ENCODE measurements at places on chromosomes 5 and 9.

DNA sequence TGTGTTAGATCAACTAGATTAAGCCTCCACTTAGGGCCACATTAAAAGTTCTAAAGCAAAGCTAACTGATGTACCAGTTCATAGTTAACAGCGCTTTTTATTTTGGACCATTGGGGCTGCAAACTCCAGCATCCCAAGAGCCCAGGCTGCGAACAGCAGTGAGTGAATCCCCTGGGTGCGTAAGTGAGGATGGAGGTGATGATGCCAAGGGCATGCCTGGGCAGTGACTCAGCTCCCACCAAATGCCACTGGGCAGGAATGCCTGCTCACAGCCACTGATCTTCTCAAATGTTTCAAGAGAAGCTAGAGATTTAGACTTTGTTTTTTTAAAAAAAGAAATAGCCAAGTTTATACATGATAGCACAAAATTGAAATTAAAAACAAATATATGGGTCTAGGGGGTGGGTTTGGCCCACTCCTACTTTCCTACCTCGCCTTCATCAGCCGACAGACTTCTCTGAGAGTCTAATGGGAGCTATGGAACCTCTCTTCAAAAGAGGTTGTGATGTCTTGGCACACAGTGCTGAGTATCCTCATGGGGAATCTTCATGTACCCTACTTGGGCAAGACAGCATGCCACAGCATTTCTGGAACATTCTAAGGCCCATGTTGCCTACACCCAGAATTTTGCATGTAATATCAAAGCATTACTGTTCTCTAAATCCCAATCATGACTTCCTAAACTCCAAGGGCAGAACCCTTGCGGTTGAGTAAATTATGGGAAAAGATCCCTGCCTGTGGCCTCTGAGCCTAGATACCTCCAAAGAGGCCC, 398.1 kb downstream of the EBF1 start:
- no peak for DNase-seq

DNA sequence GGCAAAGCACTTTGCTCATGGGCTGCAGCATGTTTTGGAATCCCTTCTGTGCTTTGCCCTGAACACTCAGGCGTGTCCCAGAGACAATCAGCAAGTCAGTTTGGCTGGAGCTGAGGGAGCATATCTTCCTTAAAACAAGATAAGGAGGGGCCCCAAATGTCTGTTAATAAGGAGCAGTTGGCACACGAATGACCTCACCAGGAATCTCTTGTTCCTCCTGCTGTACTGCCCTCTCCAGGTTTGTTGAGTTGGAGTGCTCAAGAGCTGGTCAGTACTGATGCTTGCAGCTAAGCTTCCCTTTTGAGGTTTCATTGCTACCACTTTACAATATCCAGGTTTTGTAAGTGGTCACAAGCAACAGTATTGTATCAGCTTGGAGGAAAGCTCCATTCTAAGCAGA, 101.3 kb upstream of the EGFLAM start:
- DNase-seq: no peak

DNA sequence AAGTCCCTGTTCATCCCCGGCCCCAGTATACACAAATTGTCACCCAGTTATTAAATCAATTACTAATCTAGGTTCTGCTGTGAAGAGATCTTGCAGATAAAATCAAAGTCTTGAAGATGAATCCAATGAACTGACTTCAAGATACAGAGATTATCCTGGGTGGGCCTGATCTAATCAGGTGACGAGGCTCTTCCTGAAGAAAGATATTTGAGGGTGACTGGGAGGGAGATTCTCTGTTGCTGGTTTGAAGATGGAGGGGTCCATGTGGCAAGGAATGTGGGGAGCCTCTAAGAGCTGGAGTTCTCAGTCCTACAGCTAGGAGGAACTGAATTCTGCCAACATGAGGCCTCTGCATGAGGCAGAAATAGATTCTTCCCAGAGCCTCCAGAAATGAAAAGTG, 36.1 kb upstream of the ICE1 start:
- DNase-seq: no peak

DNA sequence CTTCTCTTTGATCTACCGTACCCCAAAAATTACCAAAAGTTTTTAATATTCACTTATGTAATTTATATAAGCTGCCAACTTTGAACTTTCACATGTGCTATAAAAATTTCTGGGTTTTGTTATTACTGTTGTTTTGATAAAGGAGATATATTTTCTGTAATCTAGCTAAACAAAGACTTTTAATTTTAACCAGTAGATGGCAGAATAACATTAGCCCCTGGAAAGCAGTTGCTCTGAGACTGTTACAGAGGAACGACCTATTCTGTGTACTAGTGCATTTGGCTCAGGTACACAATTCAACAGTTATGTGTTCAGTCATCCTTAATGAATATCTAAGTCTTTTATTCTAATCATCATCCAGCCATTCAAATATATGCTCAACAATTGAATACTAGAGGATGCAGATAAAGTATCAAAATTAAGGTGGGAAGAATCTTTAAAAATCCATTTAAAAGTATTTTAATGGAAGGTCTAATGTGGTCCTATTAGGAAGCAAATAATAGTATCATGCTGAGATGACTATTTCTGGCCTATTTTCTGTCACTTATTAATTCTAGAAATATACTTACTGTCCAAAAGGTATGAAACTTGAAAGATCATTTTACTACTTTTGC, 8.6 kb downstream of the KLHL9 start:
- DNase-seq: peak; percentile 75

DNA sequence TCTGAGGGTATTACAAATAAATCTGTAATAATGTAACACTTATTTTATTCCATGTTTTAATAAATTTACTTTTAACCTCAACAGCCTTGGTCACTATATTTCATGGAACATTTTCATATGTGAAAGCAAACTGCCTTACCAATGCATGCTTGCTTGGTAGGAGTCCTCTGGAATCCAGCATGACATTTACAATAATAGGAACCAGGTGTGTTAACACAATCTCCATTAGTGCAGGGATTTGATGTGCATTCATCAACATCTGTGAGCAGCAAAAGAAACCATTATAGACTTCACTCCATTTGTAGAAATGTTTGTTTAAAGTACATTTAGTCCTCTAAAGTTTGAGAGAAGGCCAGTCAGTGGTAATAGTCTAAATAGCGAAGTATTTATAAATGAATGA, 159.4 kb downstream of the FBN2 start:
- no peak for DNase-seq
